ENCODE measurements at places on chromosomes 12 and 14.

- no peak overlapping the region for H3K4me3 ChIP-seq
- DNase-seq, result no peak
- H3K36me3 ChIP-seq, result no peaks in the 10 kb centered on the region
- H3K27ac ChIP-seq, result no peak overlapping the region
- peaks cover 2% of the 10 kb centered on the region for H3K27me3 ChIP-seq
- peaks cover 25% of the 10 kb centered on the region for H3K4me1 ChIP-seq
These were observed 6.3 kb downstream of the RNF10 start for GRCh38 chr12:120540445-120540844.

DNA sequence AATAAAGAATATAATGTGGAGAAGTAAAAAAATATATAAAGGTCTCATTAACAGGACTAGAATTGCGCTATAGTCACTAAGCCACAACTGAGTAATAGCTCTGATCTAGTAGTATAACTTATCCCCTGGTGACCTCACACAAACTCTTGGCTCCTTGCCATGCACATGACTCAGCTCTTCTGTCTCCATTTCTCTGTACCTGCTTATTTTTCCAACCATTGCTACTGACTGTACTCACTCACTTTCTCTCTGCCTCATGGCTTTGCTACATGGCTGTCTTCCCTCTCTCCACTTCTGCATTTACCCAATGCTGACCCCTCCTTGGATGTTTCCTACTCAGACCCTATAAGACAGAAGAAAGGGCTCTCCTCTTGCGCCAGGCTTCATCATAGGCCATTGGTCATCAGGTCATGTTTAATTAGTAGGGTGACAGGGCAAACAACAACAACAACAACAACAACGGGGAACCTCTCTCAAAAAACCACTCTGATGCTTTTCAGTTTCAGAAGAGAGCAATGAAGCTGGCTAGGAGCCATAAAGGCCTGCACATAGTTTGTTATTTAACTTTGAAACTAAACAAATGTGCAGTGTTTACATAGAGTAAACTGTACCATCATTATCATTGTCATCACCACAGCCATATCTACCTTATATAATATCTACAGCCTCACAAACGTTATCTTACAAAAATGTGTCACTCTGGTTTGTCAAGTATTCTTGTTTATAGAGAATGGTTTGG lies 25.6 kb upstream of the KRAS start:
- no peak overlapping the region for H3K4me3 ChIP-seq
- H3K27ac ChIP-seq, result no peak overlapping the region
- no peaks in the 10 kb centered on the region for H3K27me3 ChIP-seq
- no peaks in the 10 kb centered on the region for H3K36me3 ChIP-seq
- no peaks in the 10 kb centered on the region for H3K4me1 ChIP-seq

DNA sequence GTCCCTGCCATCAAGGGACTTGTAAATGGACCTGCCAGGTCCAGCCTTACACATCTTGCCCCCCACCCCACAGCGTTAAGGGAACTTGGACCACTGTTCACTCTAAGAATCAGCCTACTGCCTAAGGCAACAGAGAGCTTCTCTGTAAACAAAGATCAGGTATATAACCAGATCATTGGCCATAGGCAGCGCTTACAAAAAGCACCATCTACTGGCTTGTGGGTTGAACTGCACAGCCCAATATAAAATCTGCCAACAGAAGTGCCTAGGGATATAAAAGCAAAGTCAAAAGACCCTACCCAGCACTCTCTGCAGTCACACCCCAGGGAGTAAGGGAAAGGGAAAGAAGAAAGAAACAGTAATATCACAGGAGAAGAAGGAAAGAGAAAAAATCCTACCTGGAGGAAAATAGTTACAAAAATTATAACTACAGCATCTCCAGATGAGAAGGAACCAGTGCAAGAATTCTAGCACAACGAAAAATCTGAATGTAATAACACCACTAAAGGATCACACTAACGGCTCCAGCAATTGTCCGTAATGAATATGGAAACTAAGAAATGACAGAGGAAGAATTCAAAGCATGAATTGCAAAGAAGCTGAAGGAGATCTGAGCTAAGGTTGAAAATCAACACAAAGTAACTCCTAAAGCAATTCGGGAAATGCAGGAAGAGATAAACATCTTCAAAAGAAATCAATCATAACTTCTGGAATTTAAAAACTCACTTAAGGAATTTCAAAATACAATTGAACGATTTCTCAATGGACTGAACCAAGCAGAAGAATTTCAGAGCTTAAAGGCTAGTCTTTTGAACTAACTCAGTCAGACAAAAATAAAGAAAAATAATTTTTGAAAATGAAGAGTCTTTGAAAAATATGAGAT lies 95.2 kb upstream of the PCED1B start:
- no peaks in the 10 kb centered on the region for H3K27me3 ChIP-seq
- no peak overlapping the region for H3K4me3 ChIP-seq
- no peaks in the 10 kb centered on the region for H3K4me1 ChIP-seq

- no peak overlapping the region for H3K27ac ChIP-seq
- DNase-seq, result no peak
- no peaks in the 10 kb centered on the region for H3K36me3 ChIP-seq
- peaks cover 22% of the 10 kb centered on the region for H3K4me1 ChIP-seq
- no peak overlapping the region for H3K4me3 ChIP-seq
- peaks cover 3% of the 10 kb centered on the region for H3K27me3 ChIP-seq
These were observed 25.0 kb downstream of the NTF3 start for GRCh38 chr12:5456906-5457305.

GRCh38 chr12:94171595-94171930 lies 23.2 kb downstream of the PLXNC1 start:
- no peaks in the 10 kb centered on the region for H3K4me1 ChIP-seq
- H3K27me3 ChIP-seq, result peaks cover 4% of the 10 kb centered on the region
- H3K27ac ChIP-seq, result no peak overlapping the region
- H3K36me3 ChIP-seq, result no peaks in the 10 kb centered on the region

DNA sequence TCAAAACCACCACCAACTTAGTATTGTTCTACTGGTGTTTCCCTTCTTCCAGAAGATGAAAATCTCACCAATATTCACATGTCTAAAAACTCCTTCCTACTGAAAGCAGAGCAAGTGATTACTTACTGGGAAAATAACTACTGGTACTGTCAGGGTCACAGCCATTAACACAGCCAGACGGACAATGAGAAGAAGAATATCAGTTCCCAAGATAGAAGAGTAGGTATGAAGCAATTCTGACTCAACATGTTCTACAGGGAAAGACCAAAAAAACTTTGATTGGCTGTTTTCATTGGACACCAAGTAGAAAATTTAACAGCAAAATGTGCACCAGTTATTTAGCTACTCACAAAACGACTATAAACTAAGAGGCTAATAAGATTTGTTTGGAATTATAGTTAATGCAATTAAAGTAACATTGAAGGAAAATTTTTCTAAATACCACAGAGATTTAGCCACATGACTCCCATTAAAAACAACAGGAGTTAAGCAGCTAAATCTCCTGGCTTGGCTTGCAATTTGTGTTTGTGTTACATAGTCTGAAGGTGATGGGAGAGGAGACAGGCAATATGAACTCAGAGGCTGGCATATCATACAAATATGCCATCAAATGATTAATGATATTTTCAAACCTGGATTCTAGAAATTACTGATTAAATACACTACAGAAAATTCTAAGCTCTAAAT lies 9.5 kb downstream of the SLC38A2 start:
- no peaks in the 10 kb centered on the region for H3K27me3 ChIP-seq
- no peak for DNase-seq
- no peak overlapping the region for H3K27ac ChIP-seq

DNA sequence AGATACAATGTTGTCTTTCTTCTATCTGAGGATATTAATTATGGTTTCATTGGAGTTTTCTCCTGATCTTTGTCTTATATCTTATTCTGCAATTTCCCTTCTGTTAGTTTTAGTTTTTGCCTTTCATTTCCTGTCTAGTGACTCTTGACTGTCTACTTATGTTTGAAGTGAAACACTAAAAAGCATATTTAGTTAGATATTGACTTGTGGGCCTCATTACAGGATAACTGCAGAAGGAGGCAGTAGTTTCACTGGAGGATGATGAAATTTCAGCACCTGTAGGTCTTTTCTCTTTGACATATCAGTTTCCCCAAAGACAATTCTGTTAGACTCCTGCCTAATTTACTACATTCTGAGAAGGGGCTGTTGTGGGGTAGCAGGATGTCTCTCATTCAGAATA lies 97.5 kb upstream of the NEDD1 start:
- H3K36me3 ChIP-seq, result peaks cover under 1% of the 10 kb centered on the region
- no peak overlapping the region for H3K4me3 ChIP-seq
- H3K4me1 ChIP-seq, result no peaks in the 10 kb centered on the region
- no peak for DNase-seq
- no peak overlapping the region for H3K27ac ChIP-seq
- H3K27me3 ChIP-seq, result no peaks in the 10 kb centered on the region

- no peak overlapping the region for H3K27ac ChIP-seq
- H3K4me3 ChIP-seq, result no peak overlapping the region
- DNase-seq, result no peak
- peaks cover 20% of the 10 kb centered on the region for H3K4me1 ChIP-seq
- H3K36me3 ChIP-seq, result no peaks in the 10 kb centered on the region
These were observed 1.1 kb downstream of the CKB start for GRCh38 chr14:103521438-103521950.

DNA sequence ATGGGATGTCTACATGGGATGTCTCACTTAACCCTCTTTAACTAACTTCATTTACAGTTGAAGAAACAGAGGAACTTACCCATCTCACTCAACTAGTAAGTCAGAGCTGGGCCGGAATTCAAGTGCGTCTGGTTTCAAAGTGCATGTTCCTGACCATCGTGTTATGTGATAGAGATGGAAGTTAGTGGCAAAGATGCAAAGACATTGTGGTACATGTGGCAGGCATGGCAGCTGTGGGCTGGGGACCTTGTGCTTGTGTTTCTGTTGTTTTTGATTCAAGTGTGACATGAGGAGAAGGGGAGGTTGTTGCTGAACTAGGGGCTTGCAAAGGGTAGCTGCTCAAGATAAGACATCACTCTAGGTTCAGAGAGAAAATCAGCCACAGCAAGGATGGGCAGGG lies 2.3 kb upstream of the KRT74 start:
- no peak overlapping the region for H3K27ac ChIP-seq
- H3K4me3 ChIP-seq, result no peak overlapping the region
- H3K36me3 ChIP-seq, result no peaks in the 10 kb centered on the region
- H3K4me1 ChIP-seq, result no peaks in the 10 kb centered on the region

GRCh38 chr12:103494051-103494733 lies 1.6 kb downstream of the C12orf42 start:
- no peak for DNase-seq
- peak overlapping the region; percentile 87 for H3K4me3 ChIP-seq
- H3K27me3 ChIP-seq, result peaks cover 12% of the 10 kb centered on the region
- H3K36me3 ChIP-seq, result no peaks in the 10 kb centered on the region

GRCh38 chr14:55688566-55688965 lies 108.6 kb downstream of the KTN1 start:
- H3K4me3 ChIP-seq, result no peak overlapping the region
- H3K27me3 ChIP-seq, result no peaks in the 10 kb centered on the region
- no peaks in the 10 kb centered on the region for H3K36me3 ChIP-seq

- peaks cover 4% of the 10 kb centered on the region for H3K36me3 ChIP-seq
- H3K4me3 ChIP-seq, result no peak overlapping the region
- H3K27me3 ChIP-seq, result no peaks in the 10 kb centered on the region
- H3K4me1 ChIP-seq, result peaks cover 4% of the 10 kb centered on the region
These were observed 257.5 kb downstream of the MSRB3 start for GRCh38 chr12:65535946-65536345.

DNA sequence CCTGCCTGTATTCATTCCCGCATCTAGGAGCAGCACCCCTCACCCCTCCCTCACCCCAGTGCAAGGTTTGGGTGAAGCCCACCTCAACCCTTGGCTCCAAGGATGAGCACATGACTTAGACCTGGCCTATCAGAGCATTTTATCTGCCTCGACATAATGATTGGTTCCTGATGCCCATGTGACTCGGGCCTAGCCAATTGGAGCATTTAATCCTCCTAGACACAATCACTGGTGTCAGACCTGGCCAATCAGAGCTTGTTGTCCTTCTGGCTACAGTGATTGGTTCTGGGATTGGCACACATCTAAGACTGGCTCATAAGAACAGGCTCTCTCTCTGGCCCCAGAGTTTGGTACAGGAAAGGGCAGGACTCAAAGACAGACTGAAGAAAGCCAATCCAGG lies 73.1 kb upstream of the MYL2 start:
- H3K27ac ChIP-seq, result no peak overlapping the region
- H3K4me3 ChIP-seq, result no peak overlapping the region
- DNase-seq, result no peak
- peaks cover 12% of the 10 kb centered on the region for H3K36me3 ChIP-seq
- H3K27me3 ChIP-seq, result no peaks in the 10 kb centered on the region

DNA sequence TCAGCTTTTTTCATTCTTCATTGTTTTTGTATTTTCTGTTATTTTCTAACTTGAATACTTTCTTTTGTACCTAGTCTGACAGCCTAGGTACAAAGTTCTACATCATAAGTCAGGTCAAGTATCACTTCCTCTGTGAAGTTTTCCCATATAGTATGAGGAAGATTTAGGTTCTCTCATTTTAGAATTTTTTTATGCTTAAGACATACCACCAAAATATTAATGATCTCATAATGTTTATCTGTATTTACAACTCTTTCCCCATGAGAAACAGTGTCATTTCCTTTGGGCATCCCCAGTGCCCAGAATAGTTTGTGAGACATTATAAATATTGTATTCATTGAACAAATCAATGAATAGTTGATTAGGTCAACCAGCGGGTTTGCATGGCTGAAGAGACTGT lies 3.1 kb upstream of the ATF7IP start:
- H3K27me3 ChIP-seq, result peaks cover 5% of the 10 kb centered on the region
- no peak overlapping the region for H3K27ac ChIP-seq
- H3K4me3 ChIP-seq, result no peak overlapping the region
- peaks cover 5% of the 10 kb centered on the region for H3K36me3 ChIP-seq

GRCh38 chr12:75790219-75790618 lies 241.4 kb downstream of the PHLDA1 start:
- peaks cover 7% of the 10 kb centered on the region for H3K4me1 ChIP-seq
- DNase-seq, result no peak
- H3K27me3 ChIP-seq, result no peaks in the 10 kb centered on the region
- H3K36me3 ChIP-seq, result no peaks in the 10 kb centered on the region
- no peak overlapping the region for H3K27ac ChIP-seq

DNA sequence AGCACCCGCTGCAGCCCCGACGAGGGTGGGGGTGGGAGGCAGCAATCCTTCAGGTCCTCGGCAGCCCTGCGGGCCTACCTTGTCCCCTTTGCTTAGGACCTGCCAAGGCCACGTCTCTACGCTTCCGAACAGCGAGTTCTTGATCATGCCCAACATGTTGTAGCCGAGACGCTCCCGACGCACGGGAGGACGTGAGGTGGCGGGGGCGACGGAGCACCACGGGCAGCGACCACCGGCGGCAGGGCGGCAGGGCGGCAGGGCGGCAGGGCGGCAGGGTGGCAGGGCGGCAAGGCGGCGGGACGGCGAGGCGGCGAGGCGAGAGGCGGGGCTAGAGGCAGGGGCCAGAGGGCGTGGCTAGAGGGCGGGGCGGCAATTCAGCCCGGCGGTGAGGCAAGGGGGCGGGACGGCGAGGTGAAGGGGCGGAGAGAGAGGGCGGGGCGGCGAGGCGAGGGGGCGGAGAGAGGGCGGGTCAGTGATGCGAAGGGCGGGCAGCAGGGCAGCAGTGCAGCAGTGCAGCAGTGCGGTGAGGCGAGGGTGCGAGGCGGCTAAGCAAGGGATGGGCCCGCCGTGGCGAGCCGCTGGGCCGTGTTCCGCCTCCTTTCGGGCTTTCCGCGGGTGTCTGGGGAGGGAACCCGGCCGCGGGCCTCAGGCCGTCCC lies at the start of gene HEBP1:
Gene HEBP1 (minus strand): TSS at position 307 of the 657 bp plus-strand sequence. CDS start 151 bp downstream, at position 156.
- DNase-seq, result peak; percentile 98
- H3K27me3 ChIP-seq, result peaks cover 8% of the 10 kb centered on the region
- peak within 1 kb of the TSS; percentile 75 for H3K27ac ChIP-seq
- peak within 1 kb of the TSS; percentile 94 for H3K4me3 ChIP-seq
- H3K4me1 ChIP-seq, result peaks cover 6% of the 10 kb centered on the region

GRCh38 chr12:121697093-121697698 lies 15.4 kb upstream of the TMEM120B start:
- H3K4me1 ChIP-seq, result no peaks in the 10 kb centered on the region
- H3K27me3 ChIP-seq, result no peaks in the 10 kb centered on the region
- no peak for DNase-seq
- H3K4me3 ChIP-seq, result no peak overlapping the region
- no peaks in the 10 kb centered on the region for H3K36me3 ChIP-seq
